ENCODE measurements at places on chromosomes 11 and 22.

DNA sequence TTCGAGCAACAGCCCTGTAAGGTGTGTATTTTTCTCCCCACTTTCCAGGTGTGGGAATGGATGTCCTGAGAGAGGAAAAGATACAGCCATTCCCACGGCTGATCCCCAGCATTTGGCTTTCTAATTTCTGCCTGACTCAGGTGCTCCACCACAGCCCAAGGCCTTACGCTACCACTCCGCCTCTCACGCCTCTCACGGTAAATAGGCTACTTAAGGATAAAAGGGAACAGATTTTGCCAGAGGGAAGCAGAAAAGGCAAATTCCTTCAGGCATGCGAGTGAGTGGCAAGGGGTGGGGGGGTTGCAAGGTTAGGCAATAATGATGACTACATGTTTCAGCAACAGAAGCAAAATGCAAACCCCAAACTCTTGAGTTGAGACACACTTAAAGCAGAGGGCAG lies 9.2 kb downstream of the PVALB start:
- no peak for DNase-seq

GRCh38 chr11:127071606-127072005 lies 71.0 kb upstream of the KIRREL3 start:
- DNase-seq, result no peak

DNA sequence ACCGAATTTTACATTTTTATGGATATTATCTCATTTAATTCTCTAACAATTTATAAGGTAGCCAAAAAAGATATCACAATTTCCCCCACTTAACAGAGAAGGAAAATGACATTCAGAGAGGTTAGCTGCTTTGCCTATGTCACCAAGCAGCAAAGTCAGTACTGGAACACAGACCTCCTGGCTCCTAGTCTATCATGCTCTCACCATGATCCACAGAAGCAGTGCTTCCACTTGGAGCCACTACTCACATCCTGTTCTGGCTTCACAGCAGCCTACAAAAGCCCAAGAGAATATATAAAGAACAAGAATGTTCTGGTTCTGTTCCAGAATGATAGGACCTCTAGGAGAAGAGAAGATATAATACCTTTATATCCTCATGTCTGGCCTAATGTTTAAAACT lies 59.5 kb upstream of the SCUBE2 start:
- no peak for DNase-seq

GRCh38 chr22:49521787-49522224 lies 305.9 kb downstream of the BRD1 start:
- no peak for DNase-seq

- no peak for DNase-seq
These were observed 287.9 kb upstream of the MTNR1B start for GRCh38 chr11:92681586-92681985.

DNA sequence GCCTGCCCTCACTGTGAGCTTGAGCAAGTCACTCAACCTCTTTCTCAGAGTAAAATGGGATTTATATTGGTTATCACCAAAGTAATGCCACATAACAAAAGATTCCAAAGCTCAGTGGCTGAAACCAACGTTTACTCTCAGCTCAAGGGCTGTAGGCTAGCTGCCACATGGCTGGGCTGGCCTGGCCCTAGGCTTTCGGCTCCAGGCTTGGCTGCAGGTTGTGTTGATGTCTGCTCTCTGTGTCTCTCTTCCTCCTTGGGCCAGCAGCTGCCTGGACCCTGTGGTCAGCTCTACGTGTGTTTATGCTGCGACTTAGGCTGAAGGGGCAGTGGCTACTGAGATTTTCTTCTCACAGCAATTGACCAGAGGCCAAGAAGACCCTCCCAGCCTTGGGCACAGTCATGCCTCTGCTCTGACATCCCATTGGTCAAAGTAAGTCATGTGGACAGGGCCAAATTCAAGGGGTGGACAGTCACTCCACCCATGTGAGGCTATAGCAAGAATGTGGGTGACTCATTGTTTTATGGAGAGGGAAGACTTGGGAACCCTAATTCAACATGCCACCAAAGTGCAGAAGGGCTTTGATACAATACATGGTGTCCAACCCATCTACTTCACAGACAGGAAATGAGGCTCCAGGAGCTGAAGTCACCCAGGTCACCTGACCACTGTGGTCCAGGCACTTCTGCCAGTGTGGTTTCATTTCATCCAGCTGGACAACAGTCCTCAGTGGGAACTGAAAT lies 90.6 kb downstream of the TSPAN18 start:
- DNase-seq, result no peak

Data from germinal center (tissue), 1 donor.